ENCODE measurements at places on chromosomes 7 and 10. TPM values are rescaled to one million over a fixed set of nuclear protein-coding genes. Genes with fewer than 3 reads are reported as not detected.

- DNase-seq: no peak
Measured at GRCh38 chr10:14936584-14936983, 17.3 kb downstream of the DCLRE1C start.

- DNase-seq: no peak
Measured at GRCh38 chr7:134844200-134844599, 64.8 kb downstream of the CALD1 start.

GRCh38 chr10:7810443-7810842 lies 7.9 kb upstream of the TAF3 start:
- no peak for DNase-seq

DNA sequence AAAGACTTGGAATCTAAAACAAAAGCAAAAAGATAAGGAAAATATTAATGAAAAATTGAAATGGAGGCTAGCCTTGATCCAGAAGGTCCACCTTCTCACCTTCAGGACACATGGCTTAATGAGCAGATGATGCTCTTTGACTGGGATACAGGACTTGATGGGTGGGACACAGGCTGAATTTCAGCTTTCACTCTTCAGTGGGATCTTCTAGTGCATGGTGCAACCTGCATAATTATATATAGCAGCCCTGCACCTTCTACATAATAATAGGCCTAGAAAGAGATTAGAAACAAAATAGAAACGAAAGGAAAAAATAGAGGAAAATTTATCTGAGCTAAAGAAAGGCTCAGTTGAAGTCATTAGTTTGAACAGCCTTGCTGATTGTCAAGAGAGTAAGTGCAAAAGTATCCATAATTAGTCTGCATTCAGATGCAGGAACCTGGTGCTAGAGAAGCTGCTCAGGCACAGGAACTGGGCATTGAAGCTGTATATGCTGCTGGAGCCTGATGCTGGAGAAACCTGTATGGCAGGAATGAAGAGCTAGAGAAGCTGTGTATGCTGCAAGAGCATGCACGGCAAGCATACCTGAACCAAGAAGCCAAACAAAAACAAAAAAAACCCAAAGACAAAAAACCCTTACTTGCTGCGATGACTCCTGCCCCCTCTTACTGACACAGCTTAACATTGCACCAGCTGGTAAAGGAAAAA lies 19.4 kb downstream of the MKLN1 start:
- DNase-seq: no peak

DNA sequence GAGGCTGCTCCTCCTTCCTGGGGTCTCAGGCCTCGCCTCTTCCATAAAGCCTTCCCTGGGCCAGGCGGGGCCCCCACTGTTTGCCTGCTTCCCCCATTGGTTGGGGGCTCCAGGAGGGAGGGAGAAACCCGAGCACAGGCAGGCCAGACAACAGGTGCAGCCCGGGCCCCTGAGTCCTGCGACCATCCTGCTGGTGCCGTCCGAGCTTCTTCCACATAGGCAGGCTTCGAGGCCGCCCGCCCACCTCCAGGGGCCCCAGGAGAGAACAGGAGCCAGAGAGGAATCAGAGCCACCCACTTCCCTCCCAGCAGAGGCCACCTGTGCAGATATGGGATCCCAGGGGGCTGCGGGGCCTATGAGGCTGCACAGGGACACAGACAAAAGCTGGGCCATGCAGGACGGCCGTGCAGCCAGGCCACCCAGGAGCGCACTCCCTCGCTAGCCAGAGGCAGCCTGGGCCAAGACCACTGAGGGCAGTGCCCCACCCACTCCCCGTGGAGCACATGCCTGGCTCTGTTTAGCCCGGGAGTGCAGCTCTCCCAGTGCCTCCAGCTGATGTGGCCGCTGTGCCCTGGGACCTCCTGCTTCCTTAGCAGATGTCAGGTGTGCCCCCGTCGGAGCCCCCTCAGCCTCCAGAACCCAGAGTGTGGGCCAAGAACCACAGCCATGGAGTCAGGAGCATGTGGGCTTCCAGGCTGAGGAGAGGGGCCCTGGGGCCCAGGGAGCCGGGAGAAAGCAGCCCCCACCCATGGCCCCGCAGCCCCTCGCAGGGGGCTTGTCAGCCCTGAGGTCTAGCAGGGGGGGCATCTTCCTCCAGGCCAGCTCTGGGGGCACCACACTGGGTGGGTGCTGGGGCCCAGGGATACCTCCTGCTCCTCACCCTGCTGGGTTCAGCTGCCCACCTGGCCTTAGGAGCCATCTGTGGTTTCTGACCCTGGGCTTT lies 59.9 kb upstream of the INPP5A start:
- DNase-seq: peak; percentile 27

DNA sequence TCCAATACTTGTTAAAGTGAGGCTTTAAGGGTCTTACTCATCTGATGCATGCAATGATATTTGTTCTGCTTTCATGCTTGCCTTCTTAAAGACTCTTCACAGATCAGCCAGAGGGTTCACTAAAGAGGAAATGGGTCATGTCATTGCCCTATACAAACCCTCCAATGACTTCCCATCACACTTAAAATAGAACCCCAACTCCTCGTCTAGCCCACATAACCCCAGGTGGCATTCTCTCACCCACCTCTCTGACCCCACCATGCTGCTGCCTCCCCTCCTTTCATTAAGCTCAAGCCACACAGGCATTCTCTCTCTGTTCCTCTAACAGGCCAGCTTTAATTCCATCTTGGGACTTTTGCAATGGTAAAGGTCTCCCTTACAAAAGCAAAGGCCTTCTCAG lies 253.6 kb downstream of the GRID1 start:
- DNase-seq: no peak

DNA sequence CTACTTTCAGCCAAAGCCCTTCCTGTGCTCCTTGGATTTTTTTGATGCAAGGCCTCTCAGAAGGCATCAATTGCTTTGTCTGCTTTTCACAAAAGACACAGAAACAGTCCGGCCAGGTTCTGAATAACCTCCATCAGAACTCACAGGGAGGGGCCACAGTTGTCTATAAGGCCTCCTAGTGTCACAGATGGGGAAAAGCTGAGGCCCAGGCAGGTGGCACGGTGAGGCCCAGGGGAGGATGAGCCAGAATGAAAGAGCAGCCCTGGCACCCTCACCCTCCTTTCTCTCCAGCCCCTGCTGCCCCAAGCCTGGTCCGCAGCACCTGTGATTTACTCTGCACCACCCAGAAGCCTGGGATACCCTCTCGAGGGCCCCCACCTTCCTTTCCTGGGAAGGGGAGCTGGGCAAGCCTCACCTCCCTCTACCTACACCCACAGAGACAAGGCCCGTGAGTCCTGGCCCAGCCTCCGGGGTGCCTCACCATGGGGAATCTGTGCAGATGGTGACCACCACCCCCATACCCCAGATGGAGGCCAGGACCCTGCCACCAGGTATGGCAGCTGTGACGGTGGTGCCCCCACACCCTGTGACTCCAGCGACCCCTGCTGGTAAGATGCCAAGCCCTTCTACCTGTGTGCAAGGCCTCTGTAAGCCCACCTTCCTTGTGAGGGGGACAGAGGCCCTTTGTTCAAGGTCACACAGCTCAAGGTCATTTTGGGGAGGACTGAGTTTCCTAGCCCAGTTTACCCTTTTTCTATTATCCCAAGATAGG lies 26.2 kb upstream of the ZNF467 start:
- DNase-seq: peak; percentile 43

DNA sequence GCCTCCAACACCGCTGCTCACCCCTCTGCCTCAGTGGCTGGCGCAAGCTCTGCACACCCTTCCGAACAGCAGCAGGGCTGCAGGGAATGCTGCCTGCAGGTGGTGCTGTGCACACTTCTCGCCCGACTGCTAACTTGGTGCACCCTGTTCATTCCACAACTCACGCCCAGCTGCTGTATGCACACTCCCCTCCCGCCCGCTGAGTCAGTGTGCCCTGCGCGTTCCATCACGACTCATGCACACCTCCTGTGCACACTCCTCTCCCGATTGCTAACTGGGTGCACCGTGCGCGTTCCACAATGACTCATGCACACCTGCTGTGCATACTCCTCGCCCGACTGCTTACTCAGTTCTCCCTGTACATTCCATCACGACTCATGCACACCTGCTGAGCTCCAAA lies 21.5 kb downstream of the ADARB2 start:
- DNase-seq: peak; percentile 0

GRCh38 chr7:139745678-139746143 lies 32.1 kb downstream of the HIPK2 start:
- no peak for DNase-seq

- no peak for DNase-seq
Measured at GRCh38 chr7:49803812-49804211, 30.4 kb downstream of the VWC2 start.

DNA sequence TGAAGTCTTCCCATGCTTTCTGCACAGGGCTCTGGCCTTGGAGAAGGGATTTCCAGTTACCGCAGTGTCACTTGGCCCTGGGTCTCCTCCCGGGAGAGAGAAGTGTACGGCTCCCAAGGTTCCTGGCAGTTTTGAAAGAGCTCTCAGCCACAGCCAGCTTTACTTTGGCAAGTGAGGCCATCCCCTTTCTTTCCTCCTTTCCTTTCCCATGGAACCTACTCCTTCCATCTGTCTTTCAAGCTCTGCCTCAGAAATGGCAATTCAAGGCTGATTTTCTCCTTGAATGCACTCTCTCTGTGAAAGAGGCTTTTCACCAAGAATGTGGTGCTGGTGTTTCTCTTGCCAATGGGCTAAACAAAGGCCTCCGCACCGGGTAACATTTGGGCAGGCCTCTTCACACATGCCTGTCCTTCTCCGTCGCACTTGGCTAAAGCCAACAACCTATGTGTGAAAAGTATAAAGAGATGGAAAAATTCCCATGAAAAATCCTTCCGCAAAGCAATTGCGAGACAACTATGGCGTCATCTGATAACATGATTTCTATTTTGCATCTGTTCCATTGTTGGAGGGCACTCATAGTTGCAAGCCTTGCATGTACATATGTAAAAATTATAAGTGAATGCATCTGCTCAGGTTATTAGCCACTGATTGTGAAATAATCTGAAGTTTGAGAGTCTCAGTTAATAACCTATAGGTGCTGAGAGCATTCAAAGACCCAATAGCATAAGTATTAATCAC lies 125.4 kb downstream of the PFKFB3 start:
- no peak for DNase-seq

DNA sequence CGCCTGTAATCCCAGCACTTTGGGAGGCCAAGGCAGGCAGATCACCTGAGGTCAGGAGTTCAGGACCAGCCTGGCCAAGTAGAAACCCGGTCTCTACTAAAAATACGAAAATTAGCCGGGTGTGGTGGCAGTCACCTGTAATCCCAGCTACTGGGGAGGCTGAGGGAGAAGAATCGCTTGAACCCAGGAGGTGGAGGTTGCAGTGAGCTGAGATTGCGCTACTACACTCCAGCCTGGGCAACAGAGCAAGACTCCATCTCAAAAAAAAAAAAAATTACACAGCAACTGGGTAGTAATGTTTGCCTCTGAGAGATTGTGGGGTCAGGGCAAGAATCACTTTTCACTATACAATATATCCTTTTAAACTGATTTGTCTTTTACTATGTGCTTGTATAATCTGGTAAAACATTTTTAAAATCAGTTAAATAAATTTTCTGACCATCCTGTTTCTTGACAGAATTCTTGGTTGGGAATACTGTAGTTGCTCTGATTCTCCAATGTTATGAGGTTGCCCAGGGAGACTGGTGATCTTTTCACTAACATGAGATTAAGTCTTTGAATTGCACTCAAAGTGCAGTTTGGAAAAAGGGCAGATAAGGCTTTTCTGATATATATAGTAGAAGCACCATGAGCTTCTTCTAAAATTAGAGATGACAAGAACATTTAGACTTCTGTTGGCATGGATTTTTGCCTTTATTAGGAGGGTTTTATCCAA lies 1.5 kb downstream of the ENTPD7 start:
- no peak for DNase-seq

Gene AKR1C8
- total RNA-seq: 0.23 TPM

Gene NUTM2B
- 0.51 TPM for total RNA-seq
